Transverse colon (tissue), 4 donors: ENCODE measurements at places on chromosomes 5 and 9. TPM values are rescaled to one million over a fixed set of nuclear protein-coding genes. Genes with fewer than 3 reads are reported as not detected.
A peak's percentile ranks its signal among the peaks of the same experiment; 100 is the strongest.

The MORN5 gene
- total RNA-seq: not detected

The SPATA31C1 gene
- not detected for total RNA-seq

The TAF11L9 gene
- total RNA-seq: not detected

The ACTBL2 gene
- total RNA-seq: not detected

The PTGDS gene
- 15.2 TPM for total RNA-seq

The SH3PXD2B gene
- 11.4 TPM for total RNA-seq

GRCh38 chr5:3302228-3302627 lies 293.4 kb upstream of the IRX1 start:
- H3K36me3 ChIP-seq: no peaks in the 10 kb centered on the region
- H3K4me3 ChIP-seq: no peak overlapping the region
- no peaks in the 10 kb centered on the region for H3K27me3 ChIP-seq
- H3K4me1 ChIP-seq: no peaks in the 10 kb centered on the region
- H3K27ac ChIP-seq: no peak overlapping the region

DNA sequence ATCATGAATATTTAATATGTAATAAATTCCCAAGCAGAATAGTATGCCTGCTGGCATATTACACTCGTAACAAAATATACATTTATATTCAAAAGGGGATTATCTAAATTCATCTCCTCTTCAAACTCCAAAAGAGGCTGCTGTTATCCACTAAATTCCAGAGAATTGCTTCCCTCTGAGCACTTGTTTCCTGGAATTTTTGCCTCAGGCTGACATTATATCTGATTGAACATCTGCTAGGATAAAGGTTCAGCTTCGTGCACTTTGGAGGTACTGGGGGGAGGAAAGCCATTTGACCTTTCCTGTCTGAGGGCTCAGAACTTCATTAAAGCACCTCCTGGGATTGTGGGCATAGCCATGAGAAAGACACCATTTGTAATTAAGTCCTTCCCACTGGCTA lies 4.3 kb upstream of the HAPLN1 start:
- no peaks in the 10 kb centered on the region for H3K36me3 ChIP-seq
- peaks cover 18% of the 10 kb centered on the region for H3K27me3 ChIP-seq
- H3K4me1 ChIP-seq: no peaks in the 10 kb centered on the region
- no peak for DNase-seq
- H3K4me3 ChIP-seq: no peak overlapping the region

DNA sequence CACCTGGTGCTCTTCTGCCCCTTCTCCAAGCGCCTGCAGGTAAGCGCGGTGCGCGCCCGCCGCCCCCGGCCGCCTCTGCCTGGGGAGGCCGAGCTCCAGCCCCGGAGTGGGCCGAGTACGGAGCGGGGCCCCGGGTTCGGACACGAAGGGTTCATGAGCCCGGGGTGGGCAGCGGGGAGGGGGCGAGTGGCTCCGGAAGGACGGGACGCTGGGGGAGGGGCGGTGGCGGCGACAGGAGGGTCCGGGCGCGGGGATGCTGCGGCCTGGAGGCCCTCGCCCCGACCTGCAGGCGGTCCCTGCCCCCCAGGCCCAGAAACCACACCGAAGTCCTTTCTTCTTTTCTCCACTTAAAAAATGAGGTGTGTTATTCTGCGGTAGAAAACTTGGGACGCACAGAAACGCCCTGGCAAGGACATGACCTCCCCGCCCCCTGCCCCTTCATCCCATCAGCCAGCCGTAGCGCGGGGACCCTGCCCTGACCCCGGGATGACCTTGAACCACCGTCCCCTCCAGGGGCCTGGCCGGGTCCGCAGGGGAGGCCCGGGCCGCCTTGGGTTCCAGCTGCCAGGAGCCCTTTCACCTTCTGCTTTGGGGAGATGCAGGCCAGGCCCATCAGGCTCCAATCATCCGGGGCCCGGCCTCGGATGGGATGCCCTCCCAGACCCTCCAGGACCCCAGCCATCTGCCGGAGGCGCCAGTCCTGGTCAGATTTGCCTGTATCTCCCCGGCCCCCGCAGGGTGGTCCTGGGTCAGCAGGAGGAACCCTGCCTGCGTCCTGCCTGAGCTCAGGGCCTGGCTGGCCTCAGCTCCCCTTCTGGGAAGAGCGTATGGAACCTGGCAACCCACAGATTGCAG lies 545 bp downstream of the DIPK1B start:
- no peaks in the 10 kb centered on the region for H3K36me3 ChIP-seq
- peaks cover 77% of the 10 kb centered on the region for H3K27me3 ChIP-seq
- peaks cover 13% of the 10 kb centered on the region for H3K4me1 ChIP-seq
- peak overlapping the region; percentile 46 for H3K4me3 ChIP-seq
- peak overlapping the region; percentile 20 for H3K27ac ChIP-seq
- no peak for DNase-seq

DNA sequence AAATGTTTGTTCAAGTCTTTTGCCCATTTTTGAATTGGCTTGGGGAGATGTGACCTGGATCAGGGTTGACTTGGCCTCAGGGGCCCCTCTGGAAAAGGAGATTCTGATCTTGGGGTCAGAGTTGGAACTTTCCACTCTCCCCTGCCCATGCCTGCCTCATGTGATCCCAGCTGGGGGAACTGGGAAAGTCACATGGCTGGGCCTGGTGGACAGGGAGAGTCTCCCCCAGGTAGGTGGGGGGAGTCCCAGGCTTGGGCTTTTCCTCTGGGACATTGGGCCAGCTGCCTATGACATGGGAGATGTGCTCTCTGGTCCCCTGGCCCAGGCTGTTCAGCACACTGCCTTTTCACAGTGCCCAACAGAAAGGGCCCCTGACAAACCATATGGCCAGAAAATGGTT lies 60.7 kb downstream of the NDST1 start:
- H3K4me3 ChIP-seq: no peak overlapping the region
- H3K36me3 ChIP-seq: no peaks in the 10 kb centered on the region
- no peak for DNase-seq
- no peak overlapping the region for H3K27ac ChIP-seq
- no peaks in the 10 kb centered on the region for H3K27me3 ChIP-seq

- no peaks in the 10 kb centered on the region for H3K36me3 ChIP-seq
- no peaks in the 10 kb centered on the region for H3K27me3 ChIP-seq
- H3K27ac ChIP-seq: no peak overlapping the region
Observed at GRCh38 chr5:20524991-20525529, 537.1 kb upstream of the CDH18 start.

- H3K4me3 ChIP-seq: no peak overlapping the region
- no peak for DNase-seq
- no peak overlapping the region for H3K27ac ChIP-seq
- no peaks in the 10 kb centered on the region for H3K36me3 ChIP-seq
- no peaks in the 10 kb centered on the region for H3K27me3 ChIP-seq
Observed at GRCh38 chr5:130720355-130720754, 444.7 kb downstream of the HINT1 start.

GRCh38 chr9:129312251-129313122 lies 134.4 kb upstream of the IER5L start:
- no peaks in the 10 kb centered on the region for H3K36me3 ChIP-seq
- H3K27me3 ChIP-seq: no peaks in the 10 kb centered on the region
- DNase-seq: no peak
- H3K4me3 ChIP-seq: no peak overlapping the region
- H3K27ac ChIP-seq: no peak overlapping the region
- no peaks in the 10 kb centered on the region for H3K4me1 ChIP-seq

GRCh38 chr9:73357607-73358006 lies 205.9 kb downstream of the ANXA1 start:
- no peak for DNase-seq
- H3K4me3 ChIP-seq: no peak overlapping the region
- H3K36me3 ChIP-seq: no peaks in the 10 kb centered on the region
- H3K27me3 ChIP-seq: no peaks in the 10 kb centered on the region

GRCh38 chr5:152511531-152512132 lies 106.6 kb upstream of the NMUR2 start:
- no peak overlapping the region for H3K4me3 ChIP-seq
- no peak overlapping the region for H3K27ac ChIP-seq
- H3K27me3 ChIP-seq: peaks cover 1% of the 10 kb centered on the region
- DNase-seq: no peak
- H3K36me3 ChIP-seq: no peaks in the 10 kb centered on the region
- no peaks in the 10 kb centered on the region for H3K4me1 ChIP-seq

GRCh38 chr9:134349936-134350335 lies 23.7 kb downstream of the RXRA start:
- no peak overlapping the region for H3K4me3 ChIP-seq
- H3K36me3 ChIP-seq: no peaks in the 10 kb centered on the region
- H3K4me1 ChIP-seq: peaks cover 66% of the 10 kb centered on the region
